ENCODE measurements at places on chromosomes 5 and 9. TPM values are rescaled to one million over a fixed set of nuclear protein-coding genes. Genes with fewer than 3 reads are reported as not detected.

NEUROG1 gene
- polyA plus RNA-seq: not detected

GRCh38 chr9:84166891-84167290, 173.7 kb downstream of the SLC28A3 start:
- no peak for DNase-seq

OSMR gene
- 9.8 TPM for polyA plus RNA-seq

DNA sequence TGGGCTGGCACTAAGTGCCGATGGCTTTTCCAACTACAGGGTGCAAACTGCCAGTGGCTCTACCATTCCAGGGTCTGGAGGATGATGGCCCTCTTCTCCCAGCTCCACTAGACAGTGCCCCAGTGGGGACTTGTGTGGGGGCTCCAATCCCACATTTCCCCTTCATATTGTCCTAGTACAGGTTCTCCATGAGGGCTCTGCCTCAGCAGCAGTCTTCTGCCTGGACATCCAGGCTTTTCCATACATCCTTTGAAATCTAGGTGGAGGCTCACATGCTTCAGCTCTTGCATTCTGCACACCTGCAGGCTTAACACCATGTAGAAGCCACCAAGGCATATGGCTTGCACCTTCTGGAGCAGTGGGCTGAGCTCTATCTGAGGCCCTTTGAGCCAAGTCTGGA, 70.3 kb downstream of the TSSK1B start:
- no peak for DNase-seq

DNA sequence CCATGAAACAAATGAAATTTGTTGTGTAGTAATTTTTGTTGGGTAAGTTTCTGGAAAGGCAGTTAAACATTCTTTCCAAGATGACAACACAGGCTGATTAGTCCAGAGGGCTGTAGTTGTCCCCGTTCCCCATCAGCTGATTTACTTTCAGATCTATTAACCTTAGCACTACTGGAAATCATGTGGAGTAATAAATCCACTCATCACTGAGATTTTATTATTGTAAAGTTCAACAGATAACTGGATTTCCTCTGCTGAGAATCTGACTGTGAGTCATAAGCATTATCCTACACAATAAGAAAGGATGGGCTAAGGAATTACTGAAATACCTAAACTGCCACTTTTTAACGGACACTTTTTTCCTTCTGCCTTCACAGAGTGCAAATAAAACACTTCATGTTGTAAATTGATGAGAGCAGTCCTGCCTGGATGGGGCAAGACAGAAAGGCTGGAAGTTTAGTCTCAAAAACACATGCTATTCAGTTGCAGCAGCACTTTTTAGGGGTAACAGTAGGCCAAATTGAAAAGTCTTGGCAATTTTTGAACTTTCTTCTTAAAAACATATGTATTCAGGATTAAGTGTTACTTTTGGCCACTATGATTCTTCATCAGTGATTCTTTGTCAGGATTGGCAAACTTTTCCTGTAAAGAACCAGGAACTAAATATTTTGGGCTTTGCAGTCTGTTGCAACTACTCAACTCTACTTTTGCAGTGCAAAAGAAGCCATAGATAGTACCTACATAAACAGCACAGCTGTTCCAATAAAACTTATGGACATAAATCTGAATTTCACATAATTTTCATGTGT, 7.0 kb downstream of the STOM start:
- no peak for DNase-seq
